ENCODE measurements at places on chromosomes 3 and 15. TPM values are rescaled to one million over a fixed set of nuclear protein-coding genes. Genes with fewer than 3 reads are reported as not detected.

DNA sequence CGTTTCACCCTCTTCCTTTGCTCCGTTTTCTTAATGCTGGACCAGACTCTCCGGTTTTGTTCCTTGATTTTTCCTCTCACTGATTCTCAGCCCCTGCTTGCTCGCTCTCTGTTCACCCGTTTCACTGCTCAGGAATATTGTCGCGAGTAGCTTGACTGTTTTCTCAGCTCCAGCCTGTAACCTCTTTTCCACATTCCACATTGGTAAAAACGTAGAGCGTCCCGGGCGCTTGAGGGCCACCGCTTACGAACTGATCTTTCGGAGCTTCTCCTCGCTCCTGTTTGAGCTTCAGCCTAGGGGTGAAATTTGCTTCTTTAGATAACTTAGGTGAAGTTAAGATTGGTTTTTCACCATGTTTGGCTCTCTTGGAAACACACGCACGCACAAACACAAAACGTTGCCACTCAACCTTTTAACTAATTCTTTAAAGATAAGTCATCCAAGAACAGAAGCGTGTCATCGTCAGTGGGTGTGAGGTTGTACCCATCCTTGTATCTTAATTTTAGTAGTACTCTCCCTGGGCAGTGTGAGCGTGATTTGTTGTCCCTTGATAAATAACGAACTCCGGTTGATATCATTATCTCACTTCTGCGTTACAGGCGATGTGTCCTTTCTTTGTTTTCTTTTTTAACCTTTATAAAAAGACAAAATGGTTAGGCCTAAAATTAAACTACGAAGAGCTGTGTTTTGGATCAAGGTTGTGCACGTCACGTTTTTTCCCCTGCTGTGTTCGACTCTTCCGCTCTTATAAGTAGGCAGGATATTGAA lies 1.0 kb downstream of the PAK2 start:
- peak; percentile 23 for DNase-seq

DNA sequence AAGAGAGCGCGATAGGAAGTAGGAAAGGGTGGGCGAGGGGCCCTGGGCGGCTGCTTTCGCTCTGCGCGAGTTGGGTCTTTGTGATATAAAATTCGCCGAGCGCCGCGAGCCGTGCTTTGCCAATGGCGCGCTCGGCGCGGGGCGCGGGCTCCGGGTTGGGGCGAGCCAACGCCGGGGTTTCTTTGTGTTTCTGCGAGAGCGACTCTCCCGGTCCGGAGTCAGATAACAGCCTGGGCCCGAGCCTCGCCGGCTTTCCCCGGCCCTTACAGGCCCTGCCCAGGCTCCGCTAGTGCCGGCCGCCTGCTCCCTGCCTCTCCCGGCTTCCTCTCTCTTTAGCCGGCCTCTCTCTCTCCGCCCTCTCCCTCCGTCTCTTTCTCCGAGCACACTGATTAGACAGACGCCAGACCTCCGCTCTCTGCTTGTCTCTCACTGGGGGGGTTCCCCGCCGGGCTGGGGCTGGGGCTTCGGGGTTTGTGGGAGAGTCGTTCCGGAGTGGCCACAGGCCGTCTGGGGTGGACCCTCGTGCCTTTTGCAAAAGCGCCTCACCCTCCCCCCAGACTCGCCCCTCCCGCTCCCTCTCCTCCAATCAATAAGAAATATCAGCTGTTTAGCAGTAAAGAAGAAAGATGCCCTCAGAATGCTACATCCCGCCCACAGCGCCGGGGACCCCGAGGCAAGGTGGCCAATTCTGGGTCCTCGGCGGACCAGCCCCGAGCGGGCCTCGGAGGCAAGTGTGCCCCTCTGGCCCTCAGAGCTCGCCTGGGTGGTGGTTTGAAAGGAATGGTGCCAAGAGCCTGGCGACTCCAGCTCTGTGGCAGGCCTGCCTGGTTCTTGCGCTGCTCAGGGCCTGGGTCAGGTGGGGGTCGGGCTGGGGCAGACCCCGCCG lies 2.9 kb downstream of the NR2F2 start:
- DNase-seq = peak; percentile 33

DNA sequence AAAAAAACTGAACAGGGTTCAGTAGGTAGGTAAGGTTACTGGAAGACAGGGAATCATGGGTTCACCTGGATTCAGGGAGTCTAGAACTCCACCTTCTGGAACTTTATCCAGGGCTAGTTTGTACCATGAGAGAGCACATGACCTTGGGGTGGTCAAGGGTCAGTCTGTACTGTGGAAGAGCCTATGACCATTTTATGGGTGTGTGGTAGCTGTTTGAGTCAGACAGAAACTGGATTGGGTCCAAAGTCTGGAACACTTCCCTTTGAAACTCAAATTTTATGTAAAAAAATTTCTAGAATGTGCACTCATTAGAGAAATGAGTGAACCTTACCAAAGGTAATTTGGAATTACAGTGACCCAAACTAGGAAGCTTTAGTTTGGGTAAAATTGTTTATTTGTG lies 486.0 kb upstream of the AGTR1 start:
- peak; percentile 16 for DNase-seq

DNA sequence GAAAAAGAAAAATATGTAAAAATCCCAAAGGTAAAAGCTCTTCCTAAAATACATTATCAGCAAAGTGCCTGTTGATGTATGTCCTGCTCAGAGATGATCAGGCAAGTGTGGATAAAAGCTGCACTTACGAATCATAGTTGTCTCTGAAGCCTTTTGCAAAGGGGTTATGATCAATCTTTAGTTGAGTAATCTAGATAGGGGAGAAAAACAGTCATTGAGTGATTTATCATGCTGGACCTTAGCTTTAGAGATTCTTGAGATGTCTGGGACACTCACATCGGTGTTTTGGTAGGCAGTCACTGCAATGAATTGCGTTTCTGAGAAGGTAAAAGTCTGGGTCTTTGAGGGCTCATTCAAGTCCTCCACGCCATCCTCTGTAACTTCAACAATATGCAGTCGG lies 3.7 kb downstream of the EOMES start:
- DNase-seq = no peak

GRCh38 chr3:73141525-73141924 lies 80.1 kb downstream of the EBLN2 start:
- DNase-seq = no peak

DNA sequence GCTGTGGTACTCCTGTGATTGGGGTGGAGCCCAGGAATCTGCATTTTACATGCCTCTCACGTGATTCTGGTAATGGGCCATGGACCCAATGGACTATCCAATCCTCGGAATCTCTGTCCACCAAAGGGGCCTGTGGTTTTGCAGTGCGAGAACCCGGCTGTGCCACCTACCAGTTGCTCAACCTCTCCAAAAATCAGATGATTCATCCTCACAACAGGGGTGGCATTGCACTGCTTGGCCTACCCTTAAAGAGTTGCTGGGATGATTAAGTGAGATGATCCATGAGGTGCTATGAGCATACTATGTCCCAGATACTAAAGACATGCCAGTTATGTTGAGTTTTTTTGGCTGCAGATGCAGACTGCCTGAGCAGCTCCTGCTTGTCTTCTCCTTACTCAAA lies 5.1 kb downstream of the ANP32A start:
- DNase-seq = peak; percentile 84

- no peak for DNase-seq
Observed at GRCh38 chr15:56752986-56753385, 19.7 kb upstream of the ZNF280D start.

DNA sequence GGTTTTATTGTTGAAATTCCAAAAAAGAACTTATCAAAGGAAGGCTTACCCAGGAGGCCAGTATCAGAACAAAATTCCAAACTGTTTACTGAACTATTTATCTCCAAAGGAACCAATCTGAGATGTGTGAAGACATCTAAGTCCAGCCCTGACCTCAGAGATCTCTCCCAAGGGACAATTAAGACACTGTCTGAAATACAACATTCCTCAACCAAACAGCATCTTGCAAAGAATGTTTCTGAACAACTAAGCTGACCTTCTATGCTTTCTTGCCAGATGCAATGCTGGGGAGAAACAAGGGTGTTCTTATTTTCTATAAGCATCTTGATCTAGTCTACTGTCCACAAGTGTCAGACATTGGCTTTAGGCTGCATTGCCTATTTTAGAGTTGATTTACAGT lies 13.6 kb downstream of the PDZRN3 start:
- DNase-seq = no peak

DNA sequence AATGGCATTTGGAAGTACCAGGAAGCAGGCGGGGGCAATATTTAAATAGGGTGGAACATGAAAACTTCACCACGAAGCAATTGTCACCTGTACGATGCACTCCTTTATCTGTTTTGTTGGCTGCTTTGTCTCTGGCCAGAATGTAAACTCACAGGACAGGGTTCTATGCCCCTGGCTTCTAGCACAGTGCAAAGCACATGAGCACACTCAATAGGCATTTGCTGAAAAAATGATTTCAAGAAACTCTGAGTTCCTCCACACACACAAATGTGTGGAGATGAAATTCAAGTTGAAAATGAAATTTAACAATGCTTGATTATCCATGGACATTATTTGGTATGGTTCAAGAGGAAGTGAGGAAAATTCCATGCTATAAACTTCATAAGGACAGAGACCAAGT lies 229.6 kb upstream of the FEZF2 start:
- DNase-seq = no peak

DNA sequence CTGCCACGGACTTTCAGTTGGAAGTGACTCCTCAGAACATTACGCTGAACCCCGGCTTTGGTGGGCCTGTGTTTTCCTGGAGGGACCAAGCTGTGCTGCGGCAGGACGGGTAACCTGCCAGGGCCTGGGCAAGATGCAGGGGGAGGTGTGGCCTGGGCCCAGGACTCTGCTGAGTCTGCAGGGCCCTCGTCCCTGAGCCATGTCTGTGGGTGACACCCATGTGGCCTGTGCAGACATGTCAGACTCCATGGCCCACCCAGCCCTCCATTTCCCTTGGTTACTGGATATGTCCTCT lies 4.9 kb upstream of the ITIH3 start:
- DNase-seq = no peak

- no peak for DNase-seq
Observed at GRCh38 chr3:38707730-38708129, 58.2 kb upstream of the SCN5A start.

GRCh38 chr15:57769266-57769665 lies 62.8 kb downstream of the POLR2M start:
- peak; percentile 73 for DNase-seq

DNA sequence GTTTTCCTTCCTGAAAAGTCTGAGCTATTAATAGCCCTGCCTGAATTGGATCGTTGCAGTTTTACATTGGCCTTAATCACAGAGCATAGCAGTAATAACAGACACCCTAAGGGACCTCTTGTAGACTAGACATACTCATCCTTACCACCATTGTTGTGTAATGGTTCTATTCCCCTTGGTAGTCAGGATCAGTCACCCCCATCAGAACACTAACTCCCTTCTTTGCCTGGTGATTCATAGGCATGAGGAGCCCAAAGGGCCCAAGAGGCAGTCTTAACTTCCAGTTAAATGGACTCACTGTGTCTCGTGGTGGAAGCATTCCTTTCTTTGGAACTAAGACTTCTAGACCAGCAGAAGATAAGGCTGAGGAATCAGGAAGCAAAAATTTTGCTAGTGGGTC lies 20.2 kb downstream of the CGGBP1 start:
- no peak for DNase-seq

- no peak for DNase-seq
Observed at GRCh38 chr3:112459750-112460149, 39.5 kb downstream of the BTLA start.

GRCh38 chr15:40764629-40765103 lies 798 bp downstream of the GCHFR start:
- DNase-seq = peak; percentile 33

GRCh38 chr3:156888176-156888575 lies 62.0 kb downstream of the LEKR1 start:
- DNase-seq = no peak

- DNase-seq = no peak
Observed at GRCh38 chr15:36643551-36643950, 64.1 kb downstream of the CDIN1 start.

- peak; percentile 60 for DNase-seq
Observed at GRCh38 chr3:150409512-150410310, 1.6 kb downstream of the TSC22D2 start.

GRCh38 chr15:92909136-92909781 lies 9.1 kb downstream of the CHD2 start:
- DNase-seq = no peak

DNA sequence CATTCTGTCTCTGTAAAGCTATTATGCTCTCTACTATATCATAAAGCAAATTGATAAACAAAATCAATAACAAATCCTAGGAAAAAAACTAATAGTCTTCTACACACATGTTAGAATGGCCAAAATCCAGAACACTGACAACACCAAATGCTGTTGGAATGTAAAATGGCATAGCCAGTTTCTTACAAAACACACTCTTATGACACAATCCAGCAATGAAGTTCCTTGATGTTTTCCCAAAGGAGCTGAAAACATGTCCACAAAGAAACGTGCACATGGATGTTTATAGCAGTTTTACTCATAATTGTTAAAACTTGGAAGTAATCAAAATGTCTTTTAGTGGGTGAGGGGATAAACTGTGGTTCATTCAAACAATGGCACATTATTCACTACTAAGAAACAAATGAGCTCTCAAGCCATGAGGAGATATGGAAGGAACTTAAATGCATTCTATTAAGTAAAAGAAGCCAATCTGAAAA lies 32.7 kb downstream of the CADM2 start:
- no peak for DNase-seq

GRCh38 chr15:84810073-84810840 lies 6.9 kb upstream of the ALPK3 start:
- DNase-seq = no peak

DNA sequence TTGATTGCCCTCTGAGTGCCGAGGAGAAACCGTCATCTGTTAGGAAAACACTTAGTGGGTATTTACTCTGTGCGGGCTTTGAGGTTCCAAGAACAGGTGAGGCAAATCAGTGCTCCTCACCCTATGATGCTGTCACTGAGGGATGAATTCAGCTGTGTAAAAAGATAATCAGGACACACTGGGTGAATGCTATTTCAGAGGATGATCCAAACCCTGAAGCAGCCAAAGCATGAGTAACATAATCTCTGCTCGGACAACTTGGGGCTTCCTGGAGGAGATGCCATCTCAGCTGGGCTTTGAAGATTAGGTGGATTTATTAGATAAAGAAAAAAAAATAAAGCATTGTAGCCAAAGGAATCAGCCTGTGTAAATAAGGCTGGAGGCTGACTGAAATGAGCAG lies 10.5 kb upstream of the GADL1 start:
- peak; percentile 57 for DNase-seq

GRCh38 chr15:42581272-42581730 lies 5.9 kb downstream of the STARD9 start:
- peak; percentile 56 for DNase-seq

C2CD4A gene
- not detected for total RNA-seq

TERC gene
- 149 TPM for total RNA-seq

NOX5 gene
- not detected for total RNA-seq

WDR93 gene
- total RNA-seq = not detected

FETUB gene
- not detected for total RNA-seq

FBN1 gene
- 179 TPM for total RNA-seq

LRRC2 gene
- total RNA-seq = 0.10 TPM

STAB1 gene
- not detected for total RNA-seq

FAN1 gene
- 2.8 TPM for total RNA-seq

GP5 gene
- not detected for total RNA-seq

APOD gene
- total RNA-seq = not detected

CPA3 gene
- total RNA-seq = not detected

LRRC58 gene
- total RNA-seq = 37.0 TPM

PGBD4 gene
- total RNA-seq = 0.76 TPM
